Cardiac muscle cell (in vitro differentiated cells and primary cell): ENCODE measurements at places on chromosomes 13 and 19. TPM values are rescaled to one million over a fixed set of nuclear protein-coding genes. Genes with fewer than 3 reads are reported as not detected.

DNA sequence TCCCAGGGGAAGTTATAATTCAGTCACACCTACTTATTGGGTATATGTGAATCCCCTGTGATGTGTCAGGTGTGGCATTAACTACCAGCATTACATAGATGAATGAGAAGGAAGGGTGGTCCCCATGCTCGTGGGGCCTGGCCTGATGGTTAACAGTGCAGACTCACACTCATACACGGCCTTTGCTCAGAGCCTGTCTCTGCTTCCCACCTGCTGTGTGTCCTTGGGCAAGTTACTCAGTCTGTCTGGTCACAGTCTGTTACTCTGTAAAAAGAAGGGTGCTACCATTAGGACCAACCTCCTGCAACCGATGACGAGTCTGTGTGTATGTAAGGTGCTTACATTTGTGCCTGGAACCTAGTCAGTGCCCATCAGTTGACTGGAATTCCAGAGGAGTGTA lies 23.8 kb downstream of the SAFB start:
- no peak overlapping the region for H3K4me3 ChIP-seq
- no peaks in the 10 kb centered on the region for H3K27me3 ChIP-seq
- peaks cover 78% of the 10 kb centered on the region for H3K36me3 ChIP-seq
- H3K27ac ChIP-seq: no peak overlapping the region
- no peak for DNase-seq
- no peaks in the 10 kb centered on the region for H3K4me1 ChIP-seq

GRCh38 chr19:18320865-18321733 lies 1.8 kb downstream of the LSM4 start:
- no peaks in the 10 kb centered on the region for H3K27me3 ChIP-seq
- no peaks in the 10 kb centered on the region for H3K36me3 ChIP-seq
- peaks cover 19% of the 10 kb centered on the region for H3K4me1 ChIP-seq
- DNase-seq: no peak
- peak overlapping the region; percentile 84 for H3K27ac ChIP-seq

- no peak overlapping the region for H3K27ac ChIP-seq
- H3K4me3 ChIP-seq: no peak overlapping the region
- no peaks in the 10 kb centered on the region for H3K4me1 ChIP-seq
- no peak for DNase-seq
Observed at GRCh38 chr13:100273552-100273951, 184.7 kb downstream of the PCCA start.

DNA sequence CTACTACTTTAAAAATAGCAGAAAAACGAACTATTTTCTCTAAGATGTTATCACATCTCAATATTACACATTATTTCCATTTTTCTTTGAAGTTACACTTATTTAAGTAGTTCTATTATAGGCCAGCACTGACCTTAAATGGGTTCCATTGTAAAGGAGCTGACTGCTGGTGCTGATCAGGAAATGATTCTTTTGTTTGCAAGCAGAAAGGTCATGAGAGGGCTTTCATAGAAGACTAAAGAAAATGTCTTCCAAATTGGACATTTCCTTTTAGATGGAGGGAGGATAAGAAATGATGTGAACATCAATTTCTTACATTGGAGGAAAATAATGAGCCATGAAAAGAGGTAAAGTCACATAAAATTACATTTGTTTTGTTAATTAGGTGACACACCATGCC lies 96.2 kb downstream of the SUCLA2 start:
- no peaks in the 10 kb centered on the region for H3K4me1 ChIP-seq
- no peak overlapping the region for H3K4me3 ChIP-seq
- DNase-seq: no peak
- no peaks in the 10 kb centered on the region for H3K36me3 ChIP-seq
- H3K27me3 ChIP-seq: no peaks in the 10 kb centered on the region

- peaks cover 6% of the 10 kb centered on the region for H3K4me1 ChIP-seq
- H3K27me3 ChIP-seq: peaks cover 13% of the 10 kb centered on the region
- no peak overlapping the region for H3K4me3 ChIP-seq
- peak; percentile 77 for DNase-seq
- H3K27ac ChIP-seq: no peak overlapping the region
- H3K36me3 ChIP-seq: no peaks in the 10 kb centered on the region
Observed at GRCh38 chr13:27359199-27359821, 65.1 kb upstream of the GTF3A start.

DNA sequence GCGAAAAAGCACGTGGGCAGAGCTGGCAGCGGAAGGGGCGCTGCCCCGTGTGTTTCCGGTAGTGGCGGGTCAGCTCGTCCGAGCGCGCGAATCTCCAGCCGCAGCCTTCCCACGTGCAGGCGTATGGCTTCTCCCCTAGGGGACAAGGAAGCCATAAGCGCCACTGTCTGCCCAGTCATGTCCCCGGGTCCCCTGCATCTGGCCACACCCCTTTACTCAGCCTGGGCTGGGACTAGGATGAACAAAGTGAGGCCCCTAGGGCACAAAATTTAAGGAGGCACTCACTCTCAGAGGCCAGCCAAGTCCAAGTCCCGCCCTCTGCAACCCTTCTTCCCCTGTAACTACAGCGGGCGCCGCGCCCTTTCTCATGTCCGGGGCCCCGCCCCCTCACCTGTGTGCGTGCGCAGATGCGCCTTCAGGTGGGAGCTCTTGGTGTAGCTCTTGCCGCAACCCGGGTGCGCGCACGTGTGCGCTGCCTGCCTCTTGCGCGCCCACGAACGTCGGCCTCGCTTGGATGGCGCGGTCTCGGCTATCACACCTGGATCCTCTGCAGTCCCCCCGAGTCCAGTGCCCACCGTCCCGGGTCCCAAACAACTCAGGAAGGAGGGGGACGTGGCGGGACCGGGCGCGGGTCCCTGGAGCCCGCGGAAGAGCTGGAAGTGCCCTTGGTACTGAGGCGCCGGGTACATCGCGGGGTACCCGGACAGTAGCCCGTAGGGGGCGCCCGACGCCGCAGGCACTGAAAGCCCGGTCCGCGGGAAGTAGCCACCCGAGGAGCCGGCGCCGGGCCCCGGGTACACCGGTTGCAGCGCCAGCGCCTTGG lies 1.9 kb downstream of the KLF1 start:
- DNase-seq: peak; percentile 68
- no peaks in the 10 kb centered on the region for H3K36me3 ChIP-seq
- H3K27me3 ChIP-seq: no peaks in the 10 kb centered on the region
- peak overlapping the region; percentile 25 for H3K4me3 ChIP-seq
- no peaks in the 10 kb centered on the region for H3K4me1 ChIP-seq

GRCh38 chr13:34216256-34216655 lies 398.3 kb downstream of the RFC3 start:
- no peaks in the 10 kb centered on the region for H3K4me1 ChIP-seq
- H3K27ac ChIP-seq: no peak overlapping the region
- no peak overlapping the region for H3K4me3 ChIP-seq

- no peaks in the 10 kb centered on the region for H3K36me3 ChIP-seq
- no peak overlapping the region for H3K27ac ChIP-seq
- no peak overlapping the region for H3K4me3 ChIP-seq
- no peak for DNase-seq
- H3K27me3 ChIP-seq: no peaks in the 10 kb centered on the region
Observed at GRCh38 chr13:41107584-41108014, 25.0 kb downstream of the KBTBD6 start.

GRCh38 chr13:37225414-37226070 lies 120.1 kb upstream of the CSNK1A1L start:
- no peak overlapping the region for H3K4me3 ChIP-seq
- no peak overlapping the region for H3K27ac ChIP-seq
- no peaks in the 10 kb centered on the region for H3K27me3 ChIP-seq

- H3K27me3 ChIP-seq: no peaks in the 10 kb centered on the region
- DNase-seq: no peak
- H3K27ac ChIP-seq: no peak overlapping the region
- H3K36me3 ChIP-seq: no peaks in the 10 kb centered on the region
Observed at GRCh38 chr13:22561581-22561980, 619.2 kb upstream of the SGCG start.

- H3K27me3 ChIP-seq: no peaks in the 10 kb centered on the region
- DNase-seq: no peak
- peaks cover 6% of the 10 kb centered on the region for H3K4me1 ChIP-seq
- H3K36me3 ChIP-seq: peaks cover 44% of the 10 kb centered on the region
- no peak overlapping the region for H3K4me3 ChIP-seq
Observed at GRCh38 chr19:35015270-35015953, 14.9 kb upstream of the SCN1B start.

DNA sequence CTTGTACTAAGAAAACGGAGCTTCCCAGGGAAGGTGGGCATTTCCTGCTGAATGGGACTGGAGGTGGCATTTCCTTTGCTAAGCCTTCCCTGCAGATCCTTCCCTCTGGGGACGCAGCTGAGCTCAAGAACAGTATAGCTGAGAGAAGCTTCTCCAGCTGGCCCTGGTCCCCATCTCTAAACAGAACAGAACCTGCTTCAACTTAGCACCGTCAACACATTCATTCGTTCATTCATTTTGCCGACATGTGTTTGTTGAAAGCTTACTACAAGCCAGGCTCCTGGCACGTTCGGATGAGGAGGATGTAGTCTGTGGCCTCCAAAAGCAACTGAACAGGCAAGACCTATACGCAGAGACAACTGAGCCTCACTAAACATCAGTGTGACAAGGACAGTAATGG lies 36.6 kb upstream of the PEPD start:
- H3K4me1 ChIP-seq: no peaks in the 10 kb centered on the region
- H3K27me3 ChIP-seq: no peaks in the 10 kb centered on the region
- H3K27ac ChIP-seq: no peak overlapping the region
- DNase-seq: no peak
- no peak overlapping the region for H3K4me3 ChIP-seq

GRCh38 chr13:98984983-98985382 lies 7.1 kb upstream of the DOCK9 start:
- peaks cover 7% of the 10 kb centered on the region for H3K4me1 ChIP-seq
- H3K36me3 ChIP-seq: no peaks in the 10 kb centered on the region
- no peak overlapping the region for H3K4me3 ChIP-seq
- H3K27me3 ChIP-seq: no peaks in the 10 kb centered on the region

- no peaks in the 10 kb centered on the region for H3K36me3 ChIP-seq
- no peak for DNase-seq
- H3K4me3 ChIP-seq: no peak overlapping the region
- peaks cover 36% of the 10 kb centered on the region for H3K4me1 ChIP-seq
- peak overlapping the region; percentile 78 for H3K27ac ChIP-seq
Observed at GRCh38 chr13:98978280-98978679, 416 bp upstream of the DOCK9 start.

- H3K27me3 ChIP-seq: no peaks in the 10 kb centered on the region
- no peak overlapping the region for H3K4me3 ChIP-seq
- H3K4me1 ChIP-seq: no peaks in the 10 kb centered on the region
- no peak overlapping the region for H3K27ac ChIP-seq
Observed at GRCh38 chr19:33550768-33551167, 29.2 kb upstream of the PEPD start.

DNA sequence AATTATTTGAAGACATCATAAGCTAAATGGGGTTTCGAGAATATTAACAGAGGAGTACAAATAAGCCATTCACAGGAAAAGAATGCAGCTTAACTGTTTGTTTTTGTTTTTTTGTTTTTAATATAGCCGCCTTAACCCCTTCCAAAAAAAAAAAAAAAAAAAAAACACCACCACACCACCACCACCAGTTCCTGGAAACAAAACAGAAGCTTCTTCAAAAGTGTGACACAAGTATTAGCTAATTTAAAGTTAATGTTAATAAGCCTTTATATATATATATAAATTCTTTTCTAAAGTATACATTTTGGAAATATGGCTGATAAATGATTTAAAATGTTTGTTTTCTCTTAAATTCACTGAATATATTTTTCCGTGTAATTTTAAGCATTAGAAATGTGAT lies 1.4 kb downstream of the RAP2A start:
- peak overlapping the region; percentile 92 for H3K4me3 ChIP-seq
- H3K4me1 ChIP-seq: peaks cover 20% of the 10 kb centered on the region
- no peak for DNase-seq

GRCh38 chr19:888581-889385 lies 4.2 kb downstream of the MED16 start:
- no peak overlapping the region for H3K27ac ChIP-seq
- H3K27me3 ChIP-seq: no peaks in the 10 kb centered on the region
- no peak for DNase-seq
- no peak overlapping the region for H3K4me3 ChIP-seq
- no peaks in the 10 kb centered on the region for H3K4me1 ChIP-seq

DNA sequence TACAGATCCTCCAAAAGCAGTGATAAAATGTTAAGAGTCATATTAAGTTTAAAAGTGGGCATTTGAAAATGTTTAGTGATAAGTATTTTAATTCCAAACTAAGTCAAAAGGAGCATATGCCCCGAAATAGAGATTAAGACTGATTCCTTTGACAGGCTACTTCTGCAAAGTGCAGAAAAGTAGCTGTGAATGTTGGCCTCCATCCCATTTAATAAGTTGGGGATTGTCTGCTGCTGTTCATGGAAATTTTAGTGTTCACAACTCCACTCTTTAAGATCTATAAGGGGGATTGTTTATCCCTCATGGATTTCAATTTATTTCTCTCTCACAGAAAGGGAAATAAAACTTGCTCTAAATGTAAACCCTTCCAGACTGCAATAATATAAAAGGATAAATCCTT lies 278.3 kb downstream of the KCTD12 start:
- H3K27me3 ChIP-seq: no peaks in the 10 kb centered on the region
- H3K4me1 ChIP-seq: no peaks in the 10 kb centered on the region
- no peak overlapping the region for H3K4me3 ChIP-seq
- H3K27ac ChIP-seq: no peak overlapping the region
- DNase-seq: no peak

- H3K4me3 ChIP-seq: no peak overlapping the region
- H3K4me1 ChIP-seq: no peaks in the 10 kb centered on the region
- H3K27me3 ChIP-seq: no peaks in the 10 kb centered on the region
- no peak overlapping the region for H3K27ac ChIP-seq
Observed at GRCh38 chr13:51778392-51778791, 25.6 kb downstream of the DHRS12 start.

DNA sequence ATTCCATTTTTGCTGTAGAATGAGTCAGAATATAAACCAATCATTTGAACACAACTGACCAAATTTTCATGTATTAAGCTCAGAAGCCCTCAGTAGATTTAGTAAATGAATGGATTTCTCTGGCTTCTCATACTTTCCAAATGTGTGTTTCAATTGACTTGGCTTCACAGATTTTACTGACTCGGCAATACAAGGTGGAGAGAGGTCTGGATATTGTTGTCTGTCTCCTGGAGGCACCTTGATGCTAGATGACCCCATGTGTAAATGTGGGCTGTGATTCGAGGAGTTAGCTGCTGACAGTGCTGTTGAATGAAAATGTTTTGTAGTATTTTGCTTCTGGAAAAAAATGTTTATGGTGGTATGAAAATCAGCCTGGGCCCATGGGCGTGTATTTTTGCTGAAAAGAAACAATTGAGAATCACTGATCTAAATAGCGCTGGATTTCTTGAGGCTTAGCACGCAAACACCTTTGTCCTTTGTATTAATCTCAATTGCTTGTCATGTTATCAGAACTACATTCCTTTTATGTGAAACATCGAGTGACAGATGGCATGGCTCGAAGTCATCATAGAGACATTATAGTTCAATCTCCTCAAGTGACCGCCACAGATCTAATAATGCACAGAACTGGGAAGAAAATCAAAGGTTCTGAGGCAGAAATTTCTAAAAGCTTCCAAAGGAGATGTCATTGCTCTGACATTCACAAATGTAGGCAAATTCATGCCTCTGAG lies 41.2 kb upstream of the UBAC2 start:
- H3K27ac ChIP-seq: peak overlapping the region; percentile 84
- peaks cover 48% of the 10 kb centered on the region for H3K4me1 ChIP-seq
- DNase-seq: peak; percentile 54
- no peaks in the 10 kb centered on the region for H3K36me3 ChIP-seq
- H3K27me3 ChIP-seq: no peaks in the 10 kb centered on the region
- H3K4me3 ChIP-seq: no peak overlapping the region

The TLE6 gene
- total RNA-seq: 30.3 and 35.4 TPM in 2 replicates

The SLC17A7 gene
- total RNA-seq: 1.6 and 2.2 TPM in 2 replicates

The ZIC2 gene
- 0.06 and 0.11 TPM in 2 replicates for total RNA-seq

The CLEC4M gene
- 0.54 TPM in 1 of 2 replicates, not detected in the other for total RNA-seq

The TBXA2R gene
- 0.15 and 0.18 TPM in 2 replicates for total RNA-seq

The CYP2F1 gene
- not detected in 2 replicates for total RNA-seq

The IL12RB1 gene
- not detected in 2 replicates for total RNA-seq

The ZNF69 gene
- 19.2 and 25.3 TPM in 2 replicates for total RNA-seq

The HSD17B14 gene
- total RNA-seq: 27.5 and 43.1 TPM in 2 replicates

The SYCN gene
- total RNA-seq: not detected in 2 replicates

The PSG5 gene
- total RNA-seq: not detected in 2 replicates
